ENCODE measurements at places on chromosomes 16 and 17.

DNA sequence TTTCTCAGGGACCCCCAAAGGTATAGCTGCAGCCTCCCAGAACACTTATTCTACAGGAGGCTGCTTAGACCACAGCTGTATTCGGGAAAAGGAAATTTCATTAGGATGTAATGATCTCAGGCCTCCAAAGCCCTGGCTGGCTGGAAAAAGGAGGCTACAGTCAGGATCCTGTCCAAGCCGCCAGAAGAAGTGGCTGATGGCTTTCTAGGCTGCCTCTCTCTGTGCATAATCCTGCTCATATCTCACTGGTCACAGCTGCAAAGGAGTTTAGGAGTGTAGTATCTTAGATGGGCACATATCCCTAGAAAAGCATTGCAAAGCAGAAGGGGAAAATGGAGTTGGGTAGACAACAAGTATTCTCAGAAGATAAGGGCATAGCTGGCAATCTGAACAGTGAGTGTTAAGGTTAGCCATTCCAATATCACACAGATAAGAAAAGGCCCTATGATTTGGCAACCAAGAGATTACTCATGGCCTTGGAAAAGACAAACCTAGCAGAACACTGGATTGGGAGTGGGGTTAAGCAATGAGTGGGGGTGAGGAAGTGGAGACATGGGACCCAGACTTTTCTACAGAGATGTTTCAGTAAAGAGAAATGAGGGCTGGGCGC lies 26.0 kb upstream of the PRKCA start:
- no peak for DNase-seq

DNA sequence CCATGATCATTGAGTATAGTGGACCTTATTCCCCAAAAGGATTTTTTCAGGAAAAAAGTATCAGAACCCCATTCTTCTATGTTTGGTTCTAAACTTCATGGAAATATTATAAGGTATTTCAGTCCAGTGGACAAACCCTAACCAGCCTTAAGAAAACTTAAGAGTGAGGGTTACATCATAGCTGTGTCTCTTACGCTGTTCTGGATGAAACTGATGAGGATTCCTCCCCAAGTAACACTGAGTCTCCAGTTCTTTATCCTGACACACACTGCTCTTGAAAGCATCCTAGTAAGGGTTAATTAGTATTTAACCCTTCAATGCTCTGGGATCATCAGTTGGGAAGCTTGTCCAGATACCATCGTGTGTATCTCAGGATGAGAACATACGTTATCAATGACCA lies 5.0 kb downstream of the LYRM1 start:
- DNase-seq, result no peak

DNA sequence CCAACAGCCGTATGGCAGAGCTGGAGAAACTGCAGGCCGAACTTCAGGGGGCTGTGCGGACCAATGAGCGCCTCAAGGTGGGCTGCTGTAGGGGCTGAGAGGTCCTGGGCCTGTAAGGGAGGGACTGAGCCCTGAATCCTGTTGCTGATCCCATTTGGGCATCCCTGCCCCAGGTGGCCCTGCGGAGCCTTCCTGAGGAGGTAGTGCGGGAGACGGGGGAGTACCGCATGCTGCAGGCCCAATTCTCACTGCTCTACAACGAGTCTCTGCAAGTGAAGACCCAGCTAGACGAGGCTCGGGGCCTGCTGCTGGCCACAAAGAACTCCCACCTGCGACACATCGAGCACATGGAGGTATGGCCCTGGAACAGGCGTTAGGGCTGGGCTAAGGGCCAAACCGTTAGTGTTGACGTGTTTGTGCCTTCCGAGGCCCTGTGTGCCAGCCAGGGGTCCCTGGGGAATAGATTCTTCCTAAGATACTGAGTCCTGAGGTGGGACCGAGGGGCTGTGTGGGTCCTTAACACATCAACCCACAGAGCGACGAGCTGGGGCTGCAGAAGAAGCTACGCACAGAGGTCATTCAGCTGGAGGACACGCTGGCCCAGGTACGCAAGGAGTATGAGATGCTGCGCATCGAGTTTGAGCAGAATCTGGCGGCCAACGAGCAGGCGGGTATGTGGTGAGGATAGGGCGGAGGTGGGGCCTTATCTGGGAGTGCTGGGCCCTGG lies 4.2 kb downstream of the RNF40 start:
- no peak for DNase-seq

DNA sequence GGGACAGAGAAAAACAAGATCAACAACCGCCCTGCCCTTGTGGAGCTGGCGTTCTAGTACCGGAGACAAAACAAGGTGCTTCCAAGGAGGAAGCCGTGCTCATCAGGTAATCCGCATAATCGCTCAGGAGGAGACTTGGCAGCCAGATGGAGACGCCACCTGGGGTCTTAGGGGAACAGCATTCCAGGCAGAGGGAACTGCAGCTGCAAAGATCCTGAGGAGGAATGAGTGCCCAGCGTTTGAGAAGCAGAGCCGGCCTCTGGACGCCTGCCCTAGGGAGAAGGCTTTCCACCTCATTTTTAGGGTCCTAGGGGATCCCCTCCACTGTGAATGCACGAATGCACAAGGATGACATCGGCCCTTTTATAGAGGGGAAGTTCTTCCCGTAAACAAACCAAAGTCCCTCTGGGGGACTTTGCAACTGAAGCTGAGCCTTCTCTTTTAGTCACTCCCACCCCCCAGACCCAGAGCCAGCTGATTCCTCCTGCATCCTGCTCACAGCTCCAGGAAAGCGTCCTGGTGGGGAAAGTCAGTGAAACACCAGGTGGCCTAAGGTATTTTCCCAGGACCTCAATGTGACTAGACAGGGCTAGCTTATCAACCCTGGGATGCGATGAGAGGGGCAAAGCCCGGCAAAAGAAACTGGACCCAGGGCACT lies 13.2 kb upstream of the MPRIP start:
- no peak for DNase-seq

DNA sequence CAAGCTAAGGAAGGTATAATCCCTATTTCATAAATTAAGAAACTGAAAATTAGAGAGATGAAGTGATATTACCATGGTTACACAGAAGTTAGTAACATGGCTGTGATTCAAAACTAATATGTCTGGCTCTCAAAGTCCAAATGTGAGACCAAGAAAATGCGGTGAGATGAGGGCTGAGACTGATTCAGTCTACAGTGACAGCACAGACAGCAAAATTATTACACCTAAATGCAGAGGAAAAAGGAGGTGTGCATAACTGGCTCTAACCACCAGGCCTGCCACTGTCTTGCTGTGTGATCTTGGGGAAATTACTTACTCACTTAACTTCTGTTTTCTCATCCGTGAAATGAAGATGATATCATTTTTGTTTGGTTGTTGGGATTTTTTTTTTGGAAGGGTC lies 270.0 kb upstream of the SOX9 start:
- DNase-seq, result no peak

DNA sequence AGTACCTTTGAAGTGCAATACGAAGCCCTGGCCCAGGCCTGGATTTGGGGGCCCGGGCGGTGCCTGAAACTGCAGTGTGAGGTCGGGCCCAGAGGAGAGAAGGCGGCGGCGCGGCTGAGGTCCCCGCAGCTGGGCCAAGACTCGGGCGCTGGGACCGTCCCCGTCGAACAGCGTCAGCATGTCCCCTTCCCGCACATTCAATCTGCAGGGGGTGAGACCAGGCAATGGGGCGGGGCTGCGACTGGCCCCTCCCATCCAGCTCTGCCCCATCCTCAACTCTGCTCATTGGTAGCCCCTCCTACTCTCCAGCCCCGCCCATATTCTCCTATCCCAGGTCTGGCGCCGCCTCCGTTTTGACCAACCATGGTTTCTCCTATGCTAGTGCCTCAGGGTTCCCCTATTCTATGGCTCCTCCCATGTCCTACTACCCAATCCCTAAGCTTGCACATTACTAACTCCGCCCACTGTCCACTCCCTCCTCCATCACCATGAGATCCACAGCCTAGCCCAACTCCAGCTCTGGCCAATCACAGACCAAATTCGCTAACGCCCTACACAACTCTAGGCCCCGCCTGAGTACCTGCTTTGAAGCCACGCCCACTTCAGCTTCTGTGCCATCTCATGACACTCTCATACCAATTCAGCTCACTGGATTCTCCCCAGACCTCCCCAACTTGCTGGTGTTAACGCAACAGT lies 14.4 kb upstream of the CDIPT start:
- DNase-seq, result no peak

DNA sequence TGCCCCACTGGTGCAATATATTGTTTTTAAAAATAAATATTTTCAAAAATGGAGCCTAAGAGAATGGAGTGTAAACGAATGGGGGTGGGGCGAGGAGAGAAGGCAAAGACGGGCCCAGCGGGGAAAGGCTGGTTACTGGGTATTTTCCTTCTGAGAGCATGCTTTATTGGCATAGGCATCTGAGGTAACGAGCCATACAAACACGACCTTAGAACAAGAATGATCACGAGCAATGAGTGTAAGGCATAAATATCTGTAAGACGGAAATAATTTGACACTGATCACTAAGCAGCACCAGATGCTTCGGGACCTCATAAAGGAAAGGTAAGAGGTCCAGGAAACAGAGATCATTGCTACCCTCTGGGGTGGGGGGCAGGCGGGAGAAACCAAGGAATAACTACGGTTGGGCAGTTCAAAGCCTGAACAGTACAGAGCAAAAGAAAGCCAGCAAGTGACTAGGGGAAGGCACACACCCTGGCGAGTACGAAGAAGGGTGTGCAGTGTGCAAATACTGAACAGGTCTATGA lies 959 bp downstream of the SSH2 start:
- peak; percentile 11 for DNase-seq

- peak; percentile 30 for DNase-seq
These were observed 117.4 kb downstream of the HIC1 start for GRCh38 chr17:2172077-2172851.

- no peak for DNase-seq
These were observed 12.8 kb downstream of the GOSR2 start for GRCh38 chr17:46935658-46936266.

DNA sequence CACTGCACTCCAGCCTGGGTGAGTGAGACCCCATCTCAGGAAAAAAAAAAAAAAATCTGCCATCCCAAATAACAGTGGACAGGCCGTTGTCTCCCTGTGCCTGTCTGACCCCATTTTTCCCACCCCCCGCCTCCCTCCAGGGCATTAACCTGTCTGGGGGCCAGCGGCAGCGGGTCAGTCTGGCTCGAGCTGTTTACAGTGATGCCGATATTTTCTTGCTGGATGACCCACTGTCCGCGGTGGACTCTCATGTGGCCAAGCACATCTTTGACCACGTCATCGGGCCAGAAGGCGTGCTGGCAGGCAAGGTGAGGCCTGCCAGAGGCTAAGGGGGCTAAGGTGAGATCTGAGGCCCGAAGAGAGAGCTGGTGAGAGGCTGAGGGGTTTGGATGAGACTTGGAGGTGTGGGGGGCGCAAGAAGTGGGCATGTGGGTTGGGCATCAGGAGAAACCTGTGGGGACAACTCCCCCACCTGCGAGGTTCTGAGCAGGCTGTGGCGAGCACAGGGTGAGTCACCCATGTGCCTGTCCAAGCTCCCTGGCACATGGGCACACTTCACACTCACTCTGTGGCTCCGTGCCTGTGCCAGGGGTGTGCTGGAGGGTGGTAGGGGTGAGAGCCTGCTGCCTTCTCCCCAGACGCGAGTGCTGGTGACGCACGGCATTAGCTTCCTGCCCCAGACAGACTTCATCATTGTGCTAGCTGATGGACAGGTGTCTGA lies 34.7 kb downstream of the ANKRD40 start:
- no peak for DNase-seq

DNA sequence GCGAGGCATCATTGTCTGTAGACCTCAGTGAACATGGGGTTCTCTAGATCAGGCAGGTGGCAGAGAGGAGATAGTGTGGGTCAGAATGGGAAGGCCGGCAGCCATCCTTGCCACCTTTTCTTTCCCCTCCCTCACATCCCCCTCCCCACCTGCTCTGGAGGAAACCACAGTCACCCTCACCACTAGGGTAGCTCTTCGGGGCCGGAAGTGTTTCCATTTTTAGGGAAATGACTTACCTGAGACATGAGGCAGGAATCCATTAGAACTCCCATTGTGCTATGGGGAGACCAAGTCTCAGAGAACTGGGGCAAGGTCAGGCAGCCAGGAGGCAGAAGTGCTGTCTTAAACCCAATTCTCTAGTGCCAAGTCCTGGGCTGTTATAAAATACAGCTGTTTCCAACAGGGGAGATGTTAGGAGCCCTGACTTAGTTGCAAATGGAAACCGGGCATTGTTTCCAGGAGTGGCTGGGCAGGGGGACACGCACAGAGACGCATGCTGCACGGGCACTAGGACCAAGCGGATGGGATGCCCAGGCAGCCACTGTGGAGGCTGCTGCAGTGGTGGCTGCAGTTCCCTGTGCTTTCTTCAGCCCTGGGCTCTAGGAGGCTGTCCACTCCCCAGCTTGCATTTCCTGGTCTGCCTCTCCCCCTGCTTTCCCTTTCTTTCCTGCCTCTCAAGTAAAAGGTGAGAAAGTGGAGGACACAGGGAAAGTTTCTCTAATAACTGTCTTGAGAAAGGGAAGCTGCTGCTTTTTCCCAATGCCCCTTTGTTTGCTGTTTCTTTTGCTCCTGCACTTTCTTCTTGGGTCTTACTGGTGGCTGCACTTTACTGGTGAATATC lies 2.8 kb downstream of the HAS3 start:
- DNase-seq, result no peak

DNA sequence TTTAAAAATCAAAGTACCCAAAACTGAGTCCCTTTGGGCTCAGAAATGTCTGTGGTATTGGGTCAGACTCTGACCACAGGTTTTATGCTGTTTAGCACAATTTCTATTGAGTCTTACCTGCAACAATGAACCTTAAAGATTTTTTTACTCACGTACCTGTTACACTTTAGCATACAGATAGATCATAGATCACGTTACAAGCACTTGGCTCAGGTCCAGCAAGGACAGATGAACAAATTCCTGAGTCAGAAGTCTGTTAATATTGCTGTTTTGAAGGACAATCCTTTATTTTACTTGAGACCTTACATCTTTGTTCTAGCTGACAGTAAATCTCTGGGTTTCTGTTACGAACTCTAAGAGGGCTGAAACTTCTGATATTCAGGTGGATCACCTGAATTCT lies 12.8 kb downstream of the SLC7A6OS start:
- no peak for DNase-seq

- peak; percentile 15 for DNase-seq
These were observed at the start of gene WDR81 for GRCh38 chr17:1724351-1724868. TSS of gene WDR81 (plus strand) at chr17:1724704. CDS start at chr17:1724960, 256 bp downstream.

- no peak for DNase-seq
These were observed 2.4 kb downstream of the OSGIN1 start for GRCh38 chr16:83955218-83956130.

GRCh38 chr16:4682616-4683254 lies 10.6 kb upstream of the NUDT16L1 start:
- DNase-seq, result no peak

DNA sequence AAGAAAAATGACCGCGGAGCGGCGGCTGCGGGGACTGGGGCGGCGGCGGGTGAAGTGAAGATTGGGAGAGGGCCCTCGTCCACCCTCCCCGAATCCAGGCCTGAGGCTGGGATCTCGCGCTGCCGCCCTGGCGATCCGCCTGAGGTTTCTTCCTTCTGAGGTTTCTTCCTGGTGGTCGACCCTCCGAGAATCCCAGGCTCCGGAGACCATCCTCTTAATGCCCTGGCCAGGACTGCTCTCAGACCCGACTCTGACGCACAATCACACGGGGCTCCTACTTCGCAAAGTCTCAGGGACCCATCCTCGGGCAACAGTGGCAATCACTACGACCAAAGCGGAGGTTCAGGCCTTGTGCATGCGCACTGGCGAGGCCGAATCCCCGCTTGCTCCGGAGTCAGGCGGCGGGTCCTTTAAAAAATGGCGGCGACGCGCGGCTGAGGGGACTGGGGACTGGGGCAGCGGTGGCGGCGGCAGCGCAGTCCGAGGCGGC lies 18.0 kb upstream of the KCNJ18 start:
- no peak for DNase-seq

Measured in NCI-H774 (cell line).